ENCODE measurements at places on chromosomes 12 and 14.

GRCh38 chr14:51228890-51229289 lies 11.2 kb upstream of the TMX1 start:
- DNase-seq = no peak

DNA sequence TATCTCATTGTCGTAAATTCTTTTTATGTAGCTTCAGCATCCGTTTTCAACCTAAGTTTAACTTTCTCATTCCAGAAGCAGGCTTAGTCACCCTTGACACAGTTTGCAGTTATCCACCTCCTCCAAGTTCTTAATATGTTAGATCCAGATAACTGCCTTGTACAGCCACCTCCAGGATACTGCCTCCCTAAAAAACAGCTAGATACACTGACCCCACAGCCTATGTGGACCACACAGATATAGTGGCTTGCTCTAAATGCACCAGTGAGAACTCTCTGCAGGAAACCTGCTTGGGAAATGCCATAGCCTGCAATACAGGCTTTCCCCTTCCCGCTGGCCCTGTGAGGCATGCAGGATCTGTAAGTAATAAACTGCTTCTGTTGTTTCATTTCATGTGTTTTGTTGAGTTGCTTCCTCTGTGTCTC lies 11.1 kb upstream of the RTL1 start:
- no peak for DNase-seq

DNA sequence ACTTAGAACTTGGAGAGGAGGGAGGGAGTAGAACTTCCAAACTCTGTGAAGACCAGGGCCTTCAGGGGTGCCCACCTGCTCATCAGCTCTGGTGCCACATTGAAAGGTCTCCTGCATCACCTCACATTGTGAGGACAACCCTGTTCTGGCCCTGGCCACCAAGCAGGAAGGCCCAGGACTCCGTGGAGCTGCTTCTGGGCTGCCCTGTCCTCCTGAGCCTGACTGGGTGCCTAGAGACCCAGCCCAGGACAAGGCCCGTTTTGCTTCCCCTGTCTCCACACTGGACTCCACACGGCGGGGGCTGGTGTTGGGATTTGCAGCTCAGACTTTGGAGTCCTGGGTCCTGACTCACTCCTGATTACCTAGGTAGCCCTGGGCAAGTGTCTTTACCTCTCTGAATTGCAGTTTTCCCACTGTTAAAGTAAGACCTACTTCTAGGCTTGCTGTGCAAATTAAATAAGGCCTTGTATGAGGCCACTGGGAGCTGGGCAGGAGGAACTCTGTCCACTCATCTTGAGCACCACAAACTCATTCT lies 12.5 kb upstream of the KRT82 start:
- DNase-seq = no peak

DNA sequence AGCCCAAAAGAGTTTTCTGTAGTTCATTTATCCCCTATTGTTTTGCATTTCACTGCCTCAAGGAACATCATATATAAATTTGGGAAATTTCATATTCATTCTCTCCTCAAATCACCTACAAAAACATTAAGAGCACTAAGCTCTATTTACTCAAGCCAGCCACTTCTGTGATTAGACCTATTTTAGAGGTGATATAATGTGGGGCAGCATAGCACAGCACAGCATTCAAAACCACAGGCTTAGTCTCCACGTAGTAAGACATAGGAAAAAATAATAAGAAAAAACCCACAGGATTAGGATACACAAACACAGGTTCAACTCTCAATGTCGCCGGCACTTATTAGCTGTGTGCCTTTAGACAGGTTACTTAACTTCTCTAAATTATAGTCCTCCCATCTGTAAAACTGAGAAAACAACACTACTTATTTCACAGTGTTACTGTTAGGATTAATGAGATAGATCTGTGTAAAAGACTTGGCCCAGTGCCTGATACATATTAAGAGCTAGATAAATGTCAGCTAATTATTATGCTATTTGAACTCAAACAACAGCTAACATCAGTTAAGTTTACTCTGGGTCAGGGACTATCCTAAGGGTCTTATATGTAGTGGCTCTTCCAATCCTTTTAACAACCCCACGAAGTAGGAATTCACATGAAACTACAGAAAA lies 20.3 kb downstream of the DCAF5 start:
- DNase-seq = no peak

GRCh38 chr12:109697877-109698468 lies 15.7 kb upstream of the FAM222A start:
- no peak for DNase-seq
